ENCODE measurements at places on chromosomes 11 and 22.
A peak's percentile ranks its signal among the peaks of the same experiment; 100 is the strongest.

- DNase-seq: no peak
Measured at GRCh38 chr11:44622190-44622650, 56.8 kb downstream of the CD82 start.

DNA sequence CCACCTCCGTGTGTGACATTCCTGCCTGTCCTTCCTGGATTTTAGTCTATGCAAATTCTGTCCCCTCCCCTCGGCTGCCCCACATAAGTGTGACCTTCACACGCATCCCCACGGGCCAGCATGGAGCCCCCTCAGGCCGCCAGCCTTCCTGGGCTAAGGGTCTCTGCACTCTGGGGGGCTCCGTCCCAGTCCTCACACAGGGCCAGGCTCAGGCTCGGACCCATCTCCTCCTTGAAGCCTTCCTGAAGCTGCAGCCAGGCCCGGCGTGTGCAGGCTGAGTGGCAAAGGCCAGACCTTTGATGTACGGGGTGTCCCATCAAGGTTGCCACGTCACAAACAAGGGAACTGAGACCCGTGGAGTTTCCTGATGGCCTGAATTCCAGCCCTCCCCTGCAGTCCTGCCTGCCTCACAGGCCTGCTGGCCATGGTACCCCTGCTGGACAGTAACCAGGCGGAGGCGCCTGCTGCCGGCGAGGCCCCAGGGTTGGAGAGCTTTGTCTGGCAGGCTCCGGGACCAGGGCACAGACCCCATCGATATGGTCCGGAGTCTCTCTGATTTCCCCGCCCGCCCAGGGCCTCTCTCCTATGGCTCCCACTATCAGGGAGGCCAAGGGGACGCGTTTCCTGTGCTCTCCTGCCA lies 791.7 kb downstream of the BRD1 start:
- no peak for DNase-seq

DNA sequence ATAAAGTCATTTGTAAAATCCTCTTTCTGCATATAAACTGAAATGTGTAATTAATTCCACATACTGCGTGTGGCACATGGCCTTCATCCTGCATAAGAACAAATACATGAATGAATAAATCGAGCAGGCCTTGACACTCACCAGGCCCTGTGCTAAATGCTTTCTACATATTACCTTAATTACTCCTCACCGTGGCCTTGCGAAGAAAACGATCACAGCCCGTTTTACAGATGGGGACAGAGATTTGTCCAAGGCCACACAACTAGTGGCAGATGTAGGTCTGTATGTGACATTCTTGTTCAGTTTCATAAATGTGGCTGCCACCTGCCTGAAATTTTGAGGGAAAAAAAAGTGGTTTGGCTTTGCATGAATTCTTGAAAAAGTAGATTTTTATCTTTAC lies 5.8 kb upstream of the CCND1 start:
- DNase-seq: no peak

DNA sequence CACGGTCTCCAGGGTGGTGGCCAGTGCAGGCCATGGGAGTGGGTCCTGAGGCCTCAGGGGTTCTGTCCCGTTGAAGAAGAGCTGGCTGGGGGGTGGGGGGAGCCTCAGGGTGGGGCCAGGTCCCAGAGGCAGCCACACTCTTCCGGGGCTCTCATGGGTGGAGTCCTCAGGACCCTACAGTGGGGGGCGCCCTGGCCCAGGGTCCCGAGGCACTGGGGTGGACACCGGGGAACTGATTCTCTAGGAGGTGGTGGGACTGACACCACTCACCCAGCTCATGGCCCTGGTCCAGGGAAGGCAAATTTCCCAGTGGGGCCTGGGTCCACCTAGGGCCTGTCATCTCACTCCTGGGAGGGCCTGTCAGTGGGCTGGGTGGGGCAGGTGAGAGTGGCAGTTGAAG lies 12.8 kb downstream of the GGT5 start:
- DNase-seq: no peak

- peak; percentile 27 for DNase-seq
Measured at GRCh38 chr11:105181100-105181499, 41.5 kb upstream of the CARD18 start.

DNA sequence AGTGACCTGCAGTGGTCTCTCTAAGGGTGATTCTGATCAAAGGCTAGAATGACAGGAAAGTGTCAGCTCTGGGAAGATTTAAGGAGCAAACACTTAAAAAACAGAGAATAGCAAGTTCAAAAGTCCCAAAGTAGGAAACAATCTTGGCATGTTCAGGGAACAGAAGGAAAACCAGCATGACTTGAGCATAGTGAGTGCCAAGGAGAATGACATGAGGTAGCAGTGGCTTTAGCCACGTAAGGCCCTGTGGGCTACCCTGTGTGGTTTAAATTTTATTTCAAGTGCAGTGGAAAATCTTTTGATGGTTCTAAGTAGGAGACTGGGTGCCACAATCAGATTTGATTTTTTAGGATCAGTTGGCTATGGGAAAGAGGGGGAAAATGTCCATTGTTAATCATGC lies 149.4 kb downstream of the WNT11 start:
- no peak for DNase-seq

DNA sequence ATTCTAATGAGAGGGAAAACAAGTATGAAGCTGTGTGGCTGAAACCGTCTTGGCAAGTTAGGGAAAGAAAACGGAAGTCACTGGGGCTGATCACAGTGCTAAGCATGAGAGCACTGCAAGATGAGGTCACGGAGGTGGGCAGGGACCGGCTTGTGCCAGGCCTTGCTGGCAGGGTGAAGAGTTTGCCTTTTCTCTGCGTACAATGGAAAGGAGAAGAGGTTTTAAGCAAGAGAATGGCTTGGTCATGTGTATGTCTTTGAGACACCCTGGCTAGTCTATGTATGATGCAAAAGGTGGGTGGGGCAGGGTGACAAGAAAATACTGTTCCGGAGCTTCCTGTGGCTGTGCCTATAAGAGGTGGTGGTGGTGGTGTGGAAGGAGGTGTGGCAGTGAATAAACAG lies 567.9 kb downstream of the NTM start:
- DNase-seq: no peak

- DNase-seq: no peak
Measured at GRCh38 chr11:79019975-79020374, 420.9 kb downstream of the TENM4 start.

Measured in KG1 (cell line).